HepG2 (cell line): ENCODE measurements at places on chromosomes 1 and 21. TPM values are rescaled to one million over a fixed set of nuclear protein-coding genes. Genes with fewer than 3 reads are reported as not detected.

The PDC gene
- not detected in 2 replicates for total RNA-seq

DNA sequence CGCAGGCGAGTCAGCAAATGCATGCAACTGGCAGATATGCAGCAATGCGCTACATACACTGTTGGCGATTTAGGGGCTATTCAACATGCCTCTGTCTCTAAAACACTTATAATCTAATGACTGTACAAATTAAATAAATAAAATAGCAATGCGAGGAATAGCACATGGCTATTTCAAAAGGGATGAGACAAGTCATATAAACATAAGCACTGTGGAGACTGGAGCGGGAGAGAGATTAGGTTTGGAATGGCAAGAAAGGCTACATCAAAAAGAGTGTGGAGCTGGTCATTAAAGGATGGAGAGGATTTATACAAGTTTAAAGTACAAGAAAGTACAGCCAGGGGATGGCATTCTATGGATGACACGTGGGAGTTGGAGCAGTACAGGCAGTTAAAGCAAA, 523.5 kb upstream of the CAMK1G start:
- DNase-seq: no peak

The HIVEP3 gene
- total RNA-seq: not detected in 2 replicates

GRCh38 chr1:161733526-161733925, 12.2 kb downstream of the FCRLB start:
- no peak for DNase-seq

- no peak for DNase-seq
These were observed 382 bp downstream of the TRMT1L start for GRCh38 chr1:185156288-185156853.

The CD52 gene
- total RNA-seq: not detected in 2 replicates

- peak; percentile 66 for DNase-seq
These were observed 8.0 kb upstream of the TNFRSF14 start for GRCh38 chr1:2548068-2548589.

DNA sequence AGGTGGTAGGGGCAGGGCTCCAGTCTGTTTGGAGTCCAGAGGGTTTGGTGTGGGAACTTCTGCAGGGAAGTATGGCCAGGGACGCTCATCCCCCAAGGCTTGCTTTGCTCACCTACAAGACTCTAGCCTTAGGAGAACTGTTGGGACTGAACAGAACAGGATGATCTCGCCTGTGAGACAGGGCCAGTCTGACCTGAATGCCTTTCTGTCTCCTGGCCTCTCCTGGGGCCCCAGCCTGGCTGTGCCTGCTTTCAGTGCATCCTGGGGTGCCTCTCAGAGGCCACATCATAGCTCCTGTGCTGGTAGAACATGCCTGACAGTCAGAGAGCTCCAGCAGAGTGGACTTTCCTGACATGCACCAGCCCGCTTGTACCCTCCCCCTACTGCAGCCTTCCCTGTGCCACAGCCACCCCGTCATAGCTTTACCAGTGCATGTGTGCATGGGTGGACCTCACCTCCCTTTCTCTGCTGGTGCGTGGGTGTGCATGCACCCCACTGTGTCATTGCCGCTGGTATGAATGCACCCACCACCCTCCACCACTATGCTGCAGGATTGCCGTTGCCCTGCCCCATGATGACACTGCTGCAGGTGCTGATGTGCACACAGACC, 165.8 kb downstream of the GIPC2 start:
- no peak for DNase-seq
